Cortex of kidney (tissue), 1 donor: ENCODE measurements at places on chromosomes 1 and 21.

DNA sequence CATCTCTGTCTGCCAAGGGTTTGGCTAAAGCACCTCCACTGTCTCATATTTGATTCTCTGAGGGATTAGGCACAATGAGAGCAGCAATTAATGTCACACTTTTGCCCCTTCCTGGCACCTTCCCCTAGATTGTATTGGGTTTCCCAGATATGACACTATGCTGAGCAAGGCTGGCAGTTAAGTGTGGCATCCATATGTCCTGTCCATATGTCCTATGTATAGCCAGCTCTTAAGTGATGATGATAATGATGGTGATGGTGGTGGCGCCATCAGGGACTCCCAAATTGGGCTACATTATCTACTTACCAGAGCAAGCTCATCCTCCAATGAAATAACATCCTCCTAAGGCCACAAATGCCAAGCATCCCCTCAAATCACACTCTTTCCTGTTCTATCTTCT lies 13.5 kb upstream of the LORICRIN start:
- no peak for DNase-seq

DNA sequence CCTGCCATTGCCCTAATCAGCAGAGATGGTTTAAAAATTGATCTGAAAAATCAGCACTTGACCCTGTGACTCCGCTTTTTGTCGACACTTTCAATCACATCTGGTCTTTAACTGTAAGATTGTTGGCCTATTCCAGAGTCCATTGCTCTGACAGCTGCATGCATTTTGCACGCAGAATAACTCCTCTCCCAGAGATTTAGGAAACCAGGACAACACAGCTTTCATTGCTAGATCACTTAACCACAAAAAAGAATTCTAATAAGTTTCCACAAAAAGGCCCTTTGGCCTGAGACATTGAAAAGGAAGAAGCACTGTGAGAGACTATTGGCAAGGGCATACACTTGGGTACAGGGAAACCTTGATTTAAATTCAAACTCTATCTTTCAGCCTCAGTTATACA lies 373.1 kb downstream of the TGFB2 start:
- DNase-seq = no peak

- no peak for DNase-seq
These were observed 125.2 kb downstream of the PLXNA2 start for GRCh38 chr1:208118841-208119606.

DNA sequence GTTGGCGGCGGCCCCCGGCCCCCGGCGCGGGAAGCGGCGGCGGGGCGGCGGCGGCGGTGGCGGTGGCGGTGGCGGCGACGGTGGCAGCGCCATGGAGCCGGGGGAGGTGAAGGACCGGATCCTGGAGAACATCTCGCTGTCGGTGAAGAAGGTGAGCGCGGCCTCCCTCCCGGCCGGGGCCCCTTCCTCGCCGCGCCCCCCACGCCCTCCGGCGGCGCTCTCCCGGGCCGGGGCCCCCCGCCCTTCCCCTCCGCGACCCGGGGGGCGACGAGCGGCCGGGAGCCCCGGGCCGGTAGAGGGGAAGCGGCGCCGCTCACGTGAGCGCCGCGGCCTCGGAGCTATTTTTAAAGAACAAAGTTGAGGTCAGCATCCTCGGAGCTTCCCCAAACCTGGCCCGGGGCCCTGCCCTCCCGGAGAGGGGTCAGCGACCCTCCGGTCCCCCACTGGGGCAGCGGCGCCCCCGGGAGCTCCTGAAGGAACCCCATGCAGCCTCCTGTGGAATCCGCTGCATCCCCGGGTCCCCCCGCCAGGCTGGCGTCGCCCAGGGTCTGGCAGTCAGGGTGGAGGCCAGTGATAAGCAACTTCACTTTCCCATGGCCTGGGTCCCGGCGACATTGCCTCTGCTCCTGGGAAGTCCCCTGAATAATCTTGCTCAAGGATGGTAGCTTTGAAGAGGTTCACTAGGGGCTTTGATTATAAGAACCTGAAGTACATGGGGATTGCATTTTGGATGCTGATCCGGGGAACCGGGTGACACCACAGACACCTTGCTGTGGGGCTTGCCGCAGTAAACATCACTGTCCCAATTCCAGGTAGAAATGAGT lies 560 bp downstream of the PLEKHM2 start:
- DNase-seq = no peak

GRCh38 chr1:200281201-200281835 lies 128.5 kb downstream of the ZNF281 start:
- no peak for DNase-seq

GRCh38 chr1:97925151-97925550 lies 4.3 kb upstream of the DPYD start:
- no peak for DNase-seq

DNA sequence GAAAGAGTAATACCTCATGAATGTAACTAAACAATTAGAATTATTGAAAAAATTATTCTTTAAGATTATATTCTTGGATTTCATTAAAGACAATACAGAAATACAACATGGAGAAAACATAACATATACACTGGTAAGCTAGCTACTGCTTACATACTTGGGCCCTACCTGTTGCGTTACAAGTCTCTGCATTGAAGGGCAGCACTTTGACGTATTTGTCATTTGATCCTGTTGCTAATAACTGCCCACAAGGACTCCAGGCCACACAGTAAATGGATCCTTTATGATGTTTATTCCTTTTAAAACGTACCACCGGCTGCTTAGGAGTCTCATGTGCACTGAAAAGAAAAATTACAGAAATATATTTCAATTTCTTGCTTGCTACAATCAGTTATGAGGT lies 19.8 kb upstream of the CLCC1 start:
- no peak for DNase-seq

- no peak for DNase-seq
These were observed 33.7 kb upstream of the SGIP1 start for GRCh38 chr1:66500301-66500700.

GRCh38 chr1:214370615-214371014 lies 89.7 kb downstream of the SMYD2 start:
- no peak for DNase-seq

- no peak for DNase-seq
These were observed 434.2 kb downstream of the RWDD3 start for GRCh38 chr1:95668165-95668564.

DNA sequence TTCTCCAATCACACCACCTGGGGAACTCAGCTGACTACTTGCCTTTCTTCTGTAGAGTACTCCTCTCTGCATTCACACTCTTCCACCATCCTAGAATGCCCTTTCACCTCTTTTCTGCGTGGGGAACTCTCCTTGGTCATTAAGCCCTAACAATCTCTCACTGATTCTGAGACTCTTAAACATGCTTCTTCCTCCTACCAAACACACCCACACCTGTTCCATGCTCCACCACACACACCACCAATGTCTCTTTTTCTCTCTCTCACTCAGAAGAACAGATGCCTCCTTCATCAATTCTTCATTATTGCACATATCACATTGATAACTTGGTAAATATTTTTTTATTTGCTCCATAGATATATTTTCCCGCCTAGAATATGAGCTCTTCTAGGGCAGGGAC lies 53.6 kb downstream of the WARS2 start:
- no peak for DNase-seq

- DNase-seq = no peak
These were observed 85.5 kb downstream of the FBXO2 start for GRCh38 chr1:11568687-11569086.

GRCh38 chr21:46007492-46007868 lies 25.9 kb downstream of the COL6A1 start:
- no peak for DNase-seq

GRCh38 chr1:115159958-115160357 lies 70.7 kb upstream of the TSPAN2 start:
- no peak for DNase-seq

GRCh38 chr1:242966892-242967291 lies 288.2 kb downstream of the CEP170 start:
- DNase-seq = no peak

DNA sequence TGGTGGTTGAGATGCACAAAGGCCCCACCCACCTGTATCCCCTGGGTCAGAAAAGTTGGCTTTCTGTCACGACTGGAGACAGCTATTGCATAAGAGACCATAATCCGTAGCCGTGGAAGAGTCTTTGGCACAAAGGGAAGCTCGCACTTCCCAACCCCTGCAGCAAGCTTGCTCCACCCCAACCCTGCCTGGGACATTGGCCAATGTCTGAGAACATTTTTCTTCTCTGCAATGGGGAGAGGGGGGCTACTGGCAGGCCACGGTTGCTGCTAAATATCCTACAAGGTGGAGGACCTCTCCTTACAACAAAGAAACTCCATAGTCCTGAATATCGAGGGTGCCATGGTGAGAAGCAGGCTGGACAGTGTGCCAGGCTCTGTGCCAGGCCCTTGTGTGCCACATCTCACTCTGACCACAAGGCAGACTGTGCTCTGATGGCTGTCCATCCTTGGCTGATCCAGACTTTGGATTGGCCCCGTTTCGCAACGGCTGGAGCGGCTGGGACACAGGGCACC lies 104.1 kb downstream of the CSMD2 start:
- DNase-seq = no peak

GRCh38 chr1:92877792-92878191 lies 46.0 kb downstream of the RPL5 start:
- DNase-seq = no peak

DNA sequence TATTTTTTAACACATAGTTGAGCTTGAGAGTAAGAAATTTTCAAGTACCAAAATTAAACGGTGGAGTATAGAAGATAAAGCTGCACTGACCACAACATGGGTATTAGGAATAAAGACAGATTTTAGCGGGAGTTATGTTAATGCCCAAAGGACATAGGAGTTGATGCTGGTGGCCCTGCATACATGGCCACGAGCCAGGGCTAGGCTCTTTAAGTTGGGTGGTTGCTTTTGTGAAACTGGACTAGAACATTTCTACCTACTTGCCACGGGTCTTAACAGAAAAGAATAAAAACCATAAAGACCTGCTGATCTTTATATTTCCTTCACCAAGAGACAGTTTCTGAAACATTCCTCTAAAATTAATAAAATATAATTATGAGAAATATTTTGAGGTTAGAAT lies 14.9 kb downstream of the EDEM3 start:
- DNase-seq = no peak

DNA sequence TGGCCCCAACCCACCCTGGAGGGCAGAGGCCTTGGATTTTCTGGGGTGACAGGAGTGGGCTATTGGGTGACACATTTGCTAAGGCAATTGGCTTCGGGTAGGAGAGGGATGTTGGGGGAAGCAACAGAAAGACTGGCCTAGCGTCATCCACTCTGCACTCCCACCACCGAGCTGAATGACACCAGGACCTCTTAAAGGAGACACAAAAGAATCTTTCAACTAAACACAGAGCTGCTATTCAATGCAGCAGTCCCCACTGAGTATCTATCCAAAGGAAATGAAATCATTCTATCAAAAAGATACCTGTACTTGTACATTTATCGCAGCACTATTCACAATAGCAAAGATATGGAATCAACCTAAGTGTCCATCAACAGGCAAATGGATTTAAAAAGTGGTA lies 6.2 kb downstream of the TFF2 start:
- no peak for DNase-seq

DNA sequence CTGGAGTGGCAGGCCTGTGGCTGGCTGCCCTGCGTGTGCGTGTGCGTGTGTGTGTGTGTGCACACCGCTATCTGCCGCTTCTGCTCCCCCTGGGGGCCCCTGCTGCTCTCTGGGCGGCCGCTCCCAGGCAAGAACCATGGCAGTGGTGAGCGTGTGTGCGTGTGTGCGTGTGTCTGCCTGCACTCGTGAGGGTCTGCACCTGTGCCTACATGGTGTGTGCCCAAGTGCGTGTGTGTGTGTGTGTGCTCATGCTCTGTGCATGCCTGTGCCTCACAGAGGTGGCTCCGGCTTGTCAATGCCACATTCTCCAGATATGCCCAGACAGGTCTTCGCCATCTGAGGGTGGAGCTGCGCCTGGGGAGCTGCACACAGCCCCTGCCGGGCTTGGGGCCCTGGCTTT lies 18.7 kb upstream of the PEX10 start:
- no peak for DNase-seq

DNA sequence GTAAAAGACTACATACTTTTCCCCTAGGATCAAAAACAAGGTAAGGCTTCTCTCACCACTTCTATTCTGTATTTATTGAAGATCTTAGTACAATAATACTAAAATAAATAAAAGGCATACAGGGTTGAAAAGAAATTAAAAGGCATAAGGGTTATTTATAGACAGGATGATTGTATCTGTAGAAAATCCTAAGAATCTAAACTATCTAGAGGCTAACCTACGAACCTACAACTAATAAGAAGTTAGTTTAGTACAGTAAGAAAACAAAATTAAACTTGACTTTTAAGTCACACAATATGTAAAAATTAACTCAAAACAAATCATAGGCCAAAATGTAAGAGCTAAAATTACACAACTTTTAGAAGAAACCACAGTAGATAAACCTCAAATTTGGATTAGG lies 50.4 kb upstream of the ADAM30 start:
- no peak for DNase-seq
